ENCODE measurements at places on chromosomes 11 and 22. TPM values are rescaled to one million over a fixed set of nuclear protein-coding genes. Genes with fewer than 3 reads are reported as not detected.

DNA sequence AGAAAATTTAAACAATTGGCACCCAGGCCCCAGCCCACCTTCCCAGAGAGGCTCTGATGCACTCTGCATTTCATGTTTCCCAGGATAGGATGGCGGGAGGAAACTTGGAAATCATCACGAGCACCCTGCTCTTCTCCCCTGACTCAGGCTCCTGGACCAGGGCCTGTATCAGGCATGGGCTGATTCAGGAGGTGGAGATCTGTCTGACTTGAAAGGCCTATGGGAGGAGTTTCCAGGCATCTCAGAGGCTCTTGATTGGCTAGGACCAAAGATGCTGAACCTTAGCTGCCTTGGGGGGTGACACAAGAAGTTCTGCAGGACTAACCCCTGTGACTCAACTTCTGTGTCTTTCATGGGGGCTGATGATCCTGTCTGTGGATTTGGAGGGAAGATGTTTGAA lies 106.2 kb downstream of the PKNOX2 start:
- peaks cover 13% of the 10 kb centered on the region for H3K27me3 ChIP-seq
- H3K36me3 ChIP-seq, result no peaks in the 10 kb centered on the region
- no peak overlapping the region for H3K4me3 ChIP-seq
- no peak overlapping the region for H3K27ac ChIP-seq
- DNase-seq, result no peak

DNA sequence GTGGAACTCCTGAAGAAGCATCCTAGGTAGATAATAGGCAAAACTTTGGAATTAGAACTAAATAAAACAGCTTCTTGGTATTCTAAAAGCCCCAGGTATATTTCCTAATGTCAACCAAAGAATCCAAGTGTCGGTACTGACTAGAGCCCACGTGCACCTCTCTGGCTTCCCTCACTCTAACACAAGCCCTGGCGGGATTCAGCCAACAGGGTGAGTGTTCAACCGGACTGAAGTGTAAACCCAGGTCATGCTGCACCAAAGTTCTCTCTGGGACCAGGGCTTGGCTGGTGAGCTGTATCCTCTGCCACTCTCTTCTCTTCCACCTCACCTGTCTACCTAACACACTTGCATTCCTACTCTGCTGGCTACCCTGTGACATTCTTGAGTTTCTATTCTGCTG lies 40.1 kb downstream of the USP28 start:
- H3K27ac ChIP-seq, result no peak overlapping the region
- DNase-seq, result no peak
- peaks cover 17% of the 10 kb centered on the region for H3K36me3 ChIP-seq

- H3K27ac ChIP-seq, result no peak within 1 kb of the TSS
- DNase-seq, result no peak
- H3K27me3 ChIP-seq, result peaks cover 5% of the 10 kb centered on the region
- H3K4me3 ChIP-seq, result no peak within 1 kb of the TSS
- H3K36me3 ChIP-seq, result no peaks in the 10 kb centered on the region
Measured at GRCh38 chr22:32801537-32802236, at the start of gene TIMP3. TSS of gene TIMP3 (plus strand) at chr22:32801705. CDS start at chr22:32802002, 297 bp downstream.

- H3K27me3 ChIP-seq, result no peaks in the 10 kb centered on the region
- no peak overlapping the region for H3K4me3 ChIP-seq
- H3K36me3 ChIP-seq, result no peaks in the 10 kb centered on the region
- DNase-seq, result no peak
- H3K27ac ChIP-seq, result peak overlapping the region; percentile 18
Measured at GRCh38 chr11:33323421-33323820, 66.2 kb downstream of the HIPK3 start.

DNA sequence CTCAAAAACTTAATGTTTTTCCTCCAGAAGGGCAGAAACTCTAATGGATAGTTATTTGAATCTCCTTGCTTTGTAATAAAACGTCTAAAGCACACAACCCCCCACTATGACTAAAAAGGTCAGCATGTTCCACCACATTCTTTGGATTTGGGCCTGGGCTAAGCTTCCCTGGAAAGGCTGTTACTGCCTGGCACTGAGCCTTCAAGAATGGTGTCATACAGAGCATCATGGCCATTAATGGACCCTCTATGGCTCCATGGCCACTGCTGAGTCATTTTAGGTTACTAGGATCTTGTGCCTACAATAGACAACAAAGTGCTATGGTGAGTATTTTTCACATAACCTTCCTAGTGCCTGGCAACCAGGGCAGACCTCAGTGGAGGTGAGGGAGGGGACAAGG lies 242.6 kb upstream of the FAT3 start:
- H3K27ac ChIP-seq, result no peak overlapping the region
- H3K4me3 ChIP-seq, result no peak overlapping the region
- no peaks in the 10 kb centered on the region for H3K36me3 ChIP-seq
- DNase-seq, result no peak
- H3K4me1 ChIP-seq, result no peaks in the 10 kb centered on the region

DNA sequence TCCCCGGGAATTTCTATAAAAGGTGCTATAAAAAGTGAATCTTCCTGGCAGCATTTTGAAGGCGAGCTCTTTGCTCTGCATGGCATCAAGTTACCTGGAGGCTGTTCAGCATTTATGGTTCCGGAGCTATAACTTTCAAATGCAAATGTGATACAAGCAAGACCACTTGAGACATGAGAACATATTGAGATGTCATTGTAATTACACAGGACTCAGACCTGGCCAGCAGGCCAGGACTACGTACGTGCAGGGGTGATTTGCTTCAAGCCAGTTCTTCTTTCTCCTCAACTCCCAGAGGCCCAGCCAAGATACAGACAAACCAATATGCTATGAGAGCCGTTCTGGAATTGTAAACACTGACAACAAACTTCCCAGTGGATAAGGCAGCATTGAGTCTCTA lies 227.4 kb upstream of the FAT3 start:
- no peak overlapping the region for H3K27ac ChIP-seq
- no peaks in the 10 kb centered on the region for H3K4me1 ChIP-seq
- H3K4me3 ChIP-seq, result no peak overlapping the region
- no peak for DNase-seq
- H3K27me3 ChIP-seq, result no peaks in the 10 kb centered on the region
- H3K36me3 ChIP-seq, result no peaks in the 10 kb centered on the region

DNA sequence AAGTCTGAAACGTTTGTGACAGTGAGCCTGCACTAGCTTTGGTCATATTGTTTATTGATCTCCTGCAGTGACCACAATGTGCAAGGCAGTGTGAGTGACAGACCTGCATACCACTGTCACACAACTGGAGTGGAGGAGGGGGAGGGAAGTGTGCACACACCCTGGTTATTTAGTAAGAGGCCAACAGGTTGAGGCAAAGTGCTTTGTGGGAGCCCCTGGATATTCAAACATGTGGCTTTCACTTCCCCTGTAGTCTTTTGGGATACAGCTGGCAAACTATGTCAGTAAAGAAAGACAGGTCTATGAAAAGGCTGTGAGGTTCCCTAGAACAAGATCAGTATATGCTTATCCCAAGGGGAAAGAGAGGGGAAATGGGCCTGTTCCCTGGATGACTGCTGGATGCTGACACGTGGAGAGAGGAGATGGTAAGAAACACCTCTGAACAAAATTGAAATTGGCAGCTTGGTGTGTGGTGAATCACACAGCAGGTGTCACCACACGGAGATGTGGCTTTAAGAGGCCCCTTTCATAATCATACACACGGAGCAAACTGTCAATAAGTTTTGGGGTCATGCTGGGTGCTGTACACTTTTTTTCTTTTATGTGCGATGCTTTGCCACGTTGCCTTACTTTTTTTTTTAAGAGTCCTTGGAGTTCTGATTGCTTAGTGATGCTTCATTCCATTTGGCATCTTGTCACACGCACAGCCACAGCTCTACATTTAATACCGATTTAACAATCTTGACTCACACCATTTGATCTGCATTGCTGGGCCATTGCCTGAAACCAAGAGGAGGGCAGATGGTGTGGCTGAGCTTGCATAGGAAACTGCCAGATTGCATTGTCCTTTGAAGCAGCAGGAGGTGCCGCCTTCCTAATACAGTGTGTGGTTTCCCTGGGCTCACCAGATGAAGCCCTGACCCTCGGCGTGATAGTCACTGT lies 11.3 kb downstream of the OSBP2 start:
- H3K36me3 ChIP-seq, result no peaks in the 10 kb centered on the region
- H3K27me3 ChIP-seq, result no peaks in the 10 kb centered on the region
- peaks cover 35% of the 10 kb centered on the region for H3K4me1 ChIP-seq
- H3K4me3 ChIP-seq, result peak overlapping the region; percentile 19
- peak; percentile 72 for DNase-seq

- H3K4me3 ChIP-seq, result no peak overlapping the region
- H3K27ac ChIP-seq, result no peak overlapping the region
- no peak for DNase-seq
- H3K27me3 ChIP-seq, result no peaks in the 10 kb centered on the region
- peaks cover 13% of the 10 kb centered on the region for H3K4me1 ChIP-seq
- peaks cover 31% of the 10 kb centered on the region for H3K36me3 ChIP-seq
Measured at GRCh38 chr11:62715150-62716130, 8.0 kb downstream of the GNG3 start.

GRCh38 chr22:33296941-33297340 lies 238.8 kb upstream of the SYN3 start:
- H3K27ac ChIP-seq, result no peak overlapping the region
- DNase-seq, result no peak
- peaks cover 3% of the 10 kb centered on the region for H3K36me3 ChIP-seq
- peaks cover 36% of the 10 kb centered on the region for H3K4me1 ChIP-seq
- no peak overlapping the region for H3K4me3 ChIP-seq
- H3K27me3 ChIP-seq, result no peaks in the 10 kb centered on the region

DNA sequence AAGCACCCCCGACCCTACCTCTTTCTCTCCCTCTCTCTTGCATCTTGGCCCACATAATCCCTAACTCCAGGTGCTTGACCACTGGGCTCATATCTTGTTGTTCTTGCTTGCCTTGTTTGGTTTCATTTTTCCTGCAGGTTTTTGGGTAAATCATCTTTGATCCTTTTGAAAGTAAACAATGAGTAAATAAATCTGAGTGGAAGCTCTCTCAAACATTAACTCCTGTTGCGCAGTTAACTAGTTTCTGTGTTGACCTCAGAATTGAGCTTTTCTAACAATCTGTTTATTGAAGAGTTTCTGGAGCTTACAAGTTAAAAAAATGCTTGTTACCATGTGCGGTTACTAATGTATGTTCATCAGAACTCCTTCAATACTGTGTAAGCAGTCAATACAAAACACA lies 38.8 kb upstream of the MICAL2 start:
- no peak for DNase-seq
- H3K4me3 ChIP-seq, result no peak overlapping the region
- no peaks in the 10 kb centered on the region for H3K4me1 ChIP-seq
- H3K36me3 ChIP-seq, result no peaks in the 10 kb centered on the region
- H3K27ac ChIP-seq, result no peak overlapping the region

- peaks cover 2% of the 10 kb centered on the region for H3K36me3 ChIP-seq
- no peaks in the 10 kb centered on the region for H3K27me3 ChIP-seq
- H3K4me3 ChIP-seq, result no peak overlapping the region
- peaks cover 5% of the 10 kb centered on the region for H3K4me1 ChIP-seq
Measured at GRCh38 chr22:21829523-21829922, 37.9 kb downstream of the MAPK1 start.

GRCh38 chr11:128417607-128418324 lies 169.6 kb downstream of the ETS1 start:
- H3K4me3 ChIP-seq, result no peak overlapping the region
- no peaks in the 10 kb centered on the region for H3K36me3 ChIP-seq
- H3K4me1 ChIP-seq, result peaks cover 6% of the 10 kb centered on the region
- no peaks in the 10 kb centered on the region for H3K27me3 ChIP-seq

DNA sequence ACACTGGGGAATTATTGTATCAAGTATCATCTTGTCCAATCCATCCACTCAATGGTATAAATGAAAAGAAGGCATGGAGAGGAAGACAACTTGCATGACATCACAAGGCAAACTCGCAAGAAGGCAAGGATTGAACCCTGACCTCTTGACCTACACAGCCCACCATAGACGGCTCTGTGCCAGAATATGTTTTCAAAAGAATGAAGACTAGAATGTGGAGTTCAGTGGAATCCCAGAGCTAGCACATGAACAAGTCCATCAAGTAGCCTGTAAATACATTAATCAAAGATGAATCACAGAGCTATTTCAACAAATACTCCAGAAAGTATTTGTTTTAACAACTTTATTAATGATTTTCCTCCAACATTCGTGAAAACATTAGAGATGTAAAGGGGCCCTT lies 189.7 kb downstream of the GUCY1A2 start:
- no peaks in the 10 kb centered on the region for H3K36me3 ChIP-seq
- no peak overlapping the region for H3K4me3 ChIP-seq
- H3K27ac ChIP-seq, result no peak overlapping the region

- no peaks in the 10 kb centered on the region for H3K27me3 ChIP-seq
- H3K27ac ChIP-seq, result peak overlapping the region; percentile 14
- H3K4me1 ChIP-seq, result peaks cover 22% of the 10 kb centered on the region
- no peak for DNase-seq
Measured at GRCh38 chr11:94581926-94582325, 14.8 kb downstream of the PIWIL4 start.

DNA sequence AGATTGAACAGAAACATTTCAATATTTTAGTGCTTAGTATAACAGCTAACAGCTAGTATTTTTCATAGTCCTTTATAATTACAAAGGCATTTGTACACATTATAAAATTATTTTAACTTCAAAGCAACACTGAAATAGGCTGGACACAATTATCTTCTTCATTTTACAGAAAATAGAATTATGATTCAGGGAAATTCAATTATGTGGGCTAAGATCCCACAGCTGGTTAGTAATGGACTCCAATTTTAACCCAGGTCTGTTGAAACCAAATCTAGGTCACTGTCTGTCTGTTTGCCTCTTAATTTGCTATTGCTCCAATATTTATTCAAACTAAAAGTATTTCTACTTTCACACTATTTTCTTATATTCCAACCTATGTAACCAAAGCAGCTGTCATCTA lies 154.1 kb upstream of the CTSC start:
- no peak for DNase-seq
- no peaks in the 10 kb centered on the region for H3K36me3 ChIP-seq
- no peak overlapping the region for H3K4me3 ChIP-seq
- no peaks in the 10 kb centered on the region for H3K4me1 ChIP-seq
- no peaks in the 10 kb centered on the region for H3K27me3 ChIP-seq

DNA sequence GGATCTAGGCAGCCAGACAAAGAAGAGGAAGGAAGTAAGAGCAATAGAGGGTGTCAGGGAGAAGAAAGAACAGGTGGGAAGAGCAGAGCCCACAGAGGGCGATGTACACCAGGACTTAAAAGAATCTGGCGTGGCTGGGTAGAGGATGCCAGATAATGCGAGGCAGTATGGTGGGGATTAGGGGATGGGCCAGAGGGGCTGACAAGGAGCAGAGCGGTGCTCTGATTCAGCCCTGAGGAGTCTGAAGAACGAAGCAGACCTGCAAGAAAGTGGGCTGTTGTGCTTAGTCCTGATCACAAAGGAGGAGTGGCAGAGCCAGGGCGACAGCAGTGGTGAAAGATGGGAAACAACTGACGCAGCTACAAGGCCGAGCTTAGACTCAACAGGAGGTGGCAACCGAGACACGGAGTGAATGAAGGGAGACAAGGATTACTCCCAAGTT lies 163.7 kb downstream of the LARGE1 start:
- no peak overlapping the region for H3K4me3 ChIP-seq
- H3K27me3 ChIP-seq, result no peaks in the 10 kb centered on the region
- no peak for DNase-seq
- H3K4me1 ChIP-seq, result no peaks in the 10 kb centered on the region
- no peak overlapping the region for H3K27ac ChIP-seq
- no peaks in the 10 kb centered on the region for H3K36me3 ChIP-seq

- no peak for DNase-seq
- no peaks in the 10 kb centered on the region for H3K4me1 ChIP-seq
- H3K27me3 ChIP-seq, result no peaks in the 10 kb centered on the region
- H3K27ac ChIP-seq, result no peak overlapping the region
- H3K36me3 ChIP-seq, result no peaks in the 10 kb centered on the region
- H3K4me3 ChIP-seq, result no peak overlapping the region
Measured at GRCh38 chr11:14981507-14981906, 9.4 kb upstream of the CALCA start.

MUC2 gene
- 0.11 TPM for total RNA-seq

PRG2 gene
- 1.7 TPM for total RNA-seq

MISFA gene
- 3.8 TPM for total RNA-seq

PHETA2 gene
- 2.6 TPM for total RNA-seq

SLC29A2 gene
- total RNA-seq, result 4.7 TPM

CTSD gene
- total RNA-seq, result 51.9 TPM

All from GM12878 (cell line).